ENCODE measurements at places on chromosomes 3 and 15. TPM values are rescaled to one million over a fixed set of nuclear protein-coding genes. Genes with fewer than 3 reads are reported as not detected.

DNA sequence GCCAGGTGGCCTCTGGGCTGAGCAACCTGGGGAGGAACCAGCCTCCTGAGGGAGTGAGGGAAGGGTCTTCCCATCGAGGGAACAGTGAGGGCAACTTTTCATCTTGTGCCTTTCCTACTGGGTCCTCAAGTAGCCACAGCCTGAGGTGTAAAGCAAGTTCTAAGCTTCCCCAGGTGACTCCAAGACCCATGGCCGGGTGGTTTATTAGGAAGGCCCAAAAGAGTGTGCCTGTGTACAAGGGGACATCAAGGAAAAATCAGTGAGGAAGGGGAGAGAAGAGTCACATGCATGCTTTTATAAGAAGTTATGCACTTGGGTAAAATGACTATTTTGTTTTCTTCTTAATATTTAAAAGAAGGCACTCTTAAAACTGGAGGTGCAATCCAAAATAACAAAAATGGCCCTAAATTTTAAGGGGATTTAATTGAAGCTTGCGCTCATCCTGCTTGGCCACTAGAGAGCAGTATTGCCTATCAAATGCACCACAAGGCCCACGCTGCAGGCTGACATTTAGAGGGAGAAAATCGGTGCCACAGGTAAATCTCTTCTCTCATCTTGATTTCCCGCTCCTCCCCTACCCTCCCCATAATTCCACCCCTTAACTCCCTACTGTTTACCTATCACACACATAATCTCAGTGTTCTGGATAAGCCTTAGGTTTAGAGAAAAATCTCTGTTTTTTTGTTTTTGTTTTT, 6.7 kb downstream of the NANOGP8 start:
- peak; percentile 15 for DNase-seq

Gene GAP43
- total RNA-seq: not detected

DNA sequence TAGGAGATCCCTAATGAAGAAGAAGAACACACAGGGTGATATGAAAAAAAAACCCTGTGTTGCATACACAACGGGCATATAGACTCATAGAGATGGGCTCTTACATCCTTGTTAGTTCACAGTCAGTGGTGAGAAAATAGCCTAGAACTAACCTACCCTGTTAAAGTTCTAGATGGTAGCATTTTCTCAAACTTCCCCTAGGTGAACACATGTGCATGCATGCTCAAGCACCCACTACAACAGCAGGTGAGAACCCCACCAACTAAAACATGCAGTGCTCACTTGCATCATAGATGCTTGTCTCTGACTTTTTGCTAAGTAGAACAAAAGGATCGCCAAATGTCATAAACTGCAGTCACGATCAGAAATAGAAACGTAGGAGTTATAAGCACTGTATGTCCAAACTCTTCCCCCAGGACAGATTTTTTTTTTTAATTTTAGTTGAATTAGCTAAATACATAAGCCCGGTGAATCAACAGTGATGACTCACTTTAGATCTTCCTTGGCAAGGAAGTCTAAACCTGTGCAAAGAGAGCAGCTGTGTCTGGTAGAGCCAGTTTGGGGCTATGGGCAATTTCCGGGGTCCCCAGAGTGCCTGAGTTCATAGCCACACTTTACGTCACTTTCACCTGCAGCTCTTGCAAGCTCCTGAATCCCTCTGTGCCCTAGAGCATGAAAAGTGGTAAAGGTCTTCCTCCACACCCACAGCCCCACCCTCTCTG, 96.2 kb upstream of the SEMA6D start:
- DNase-seq: no peak

- no peak for DNase-seq
Observed at GRCh38 chr15:50206020-50206419, 24.0 kb downstream of the SLC27A2 start.

DNA sequence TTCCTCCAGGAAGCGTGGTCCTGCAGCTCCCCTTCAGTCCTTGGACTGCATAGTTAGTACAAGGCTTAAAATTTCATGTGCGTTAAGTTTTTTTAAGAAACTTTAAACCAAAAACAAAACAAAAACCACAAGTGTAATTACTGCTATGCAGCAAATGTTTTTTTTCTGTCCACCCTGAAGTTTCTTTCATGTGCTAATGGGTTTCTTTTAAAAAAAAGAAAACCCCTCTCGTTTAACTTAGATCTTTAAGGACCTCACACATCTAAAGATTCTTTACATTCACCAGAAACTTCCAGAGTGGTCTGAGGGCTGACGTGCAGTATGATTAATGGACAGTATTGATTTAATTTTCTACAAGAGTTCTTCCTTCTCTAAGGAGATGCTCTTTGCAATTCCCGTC, 72.0 kb upstream of the PYGO1 start:
- DNase-seq: no peak

GRCh38 chr15:31934821-31935220, 95.5 kb upstream of the CHRNA7 start:
- no peak for DNase-seq

DNA sequence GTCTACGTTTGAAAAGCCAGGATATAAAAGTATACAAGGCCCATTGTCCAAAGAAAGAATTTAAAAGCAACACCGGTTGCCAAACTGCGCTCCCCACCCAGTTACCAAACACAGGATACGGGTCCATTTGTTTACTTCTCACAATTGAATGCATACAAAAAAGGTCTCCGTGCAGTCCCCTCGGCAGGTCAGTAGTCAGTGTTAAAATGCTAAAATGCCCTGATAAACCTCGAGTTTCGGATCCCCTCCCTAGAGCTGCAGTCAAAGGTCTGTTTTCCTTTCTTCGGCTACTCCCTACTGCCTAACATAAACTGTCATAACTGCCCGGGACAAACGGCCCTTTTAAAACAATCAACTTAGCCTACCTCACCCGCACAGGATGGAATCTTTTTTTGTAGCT, 534.6 kb downstream of the FOXP1 start:
- DNase-seq: no peak

Gene LRTM1
- not detected for total RNA-seq

DNA sequence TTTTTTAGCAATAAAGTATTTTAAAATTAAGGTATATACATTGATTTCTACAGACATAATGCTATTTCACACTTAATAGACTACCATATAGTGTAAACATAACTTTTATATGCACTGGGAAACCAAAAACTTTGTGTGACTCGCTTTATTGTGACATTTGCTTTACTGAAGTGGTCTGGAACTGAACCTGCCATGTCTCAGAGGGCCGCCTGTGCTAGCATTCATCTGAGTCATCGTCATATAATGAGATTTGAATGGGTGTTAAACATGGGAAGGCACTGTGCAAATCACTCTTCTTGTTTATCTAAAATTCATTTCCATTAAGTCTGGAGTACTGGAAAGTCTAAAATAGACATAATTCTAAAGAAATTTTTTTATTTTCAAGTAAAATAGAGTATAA, 12.9 kb downstream of the EIF2AK4 start:
- DNase-seq: no peak

Gene AADACL2
- not detected for total RNA-seq

Gene THSD4
- not detected for total RNA-seq

Gene PIERCE2
- total RNA-seq: 0.44 TPM

DNA sequence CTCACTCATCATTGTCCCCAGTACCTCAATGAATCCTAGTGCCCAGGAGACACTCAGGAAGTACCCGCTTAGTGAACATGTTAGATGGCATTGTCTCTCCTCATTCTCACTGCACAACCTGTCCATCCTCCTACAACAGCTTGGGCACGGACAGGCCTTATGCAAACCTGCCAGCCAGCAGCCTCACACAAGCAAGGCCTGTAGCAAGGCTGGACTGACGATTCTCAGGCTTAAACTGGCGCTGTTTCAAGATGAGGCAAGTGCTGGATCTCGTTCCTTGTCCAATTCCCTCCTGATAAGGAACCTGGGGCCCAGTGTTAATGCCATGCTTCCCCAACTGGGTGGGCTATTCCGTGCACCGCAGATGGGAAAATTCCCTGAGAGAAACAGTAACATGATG, 59.0 kb downstream of the CDCP1 start:
- DNase-seq: no peak

DNA sequence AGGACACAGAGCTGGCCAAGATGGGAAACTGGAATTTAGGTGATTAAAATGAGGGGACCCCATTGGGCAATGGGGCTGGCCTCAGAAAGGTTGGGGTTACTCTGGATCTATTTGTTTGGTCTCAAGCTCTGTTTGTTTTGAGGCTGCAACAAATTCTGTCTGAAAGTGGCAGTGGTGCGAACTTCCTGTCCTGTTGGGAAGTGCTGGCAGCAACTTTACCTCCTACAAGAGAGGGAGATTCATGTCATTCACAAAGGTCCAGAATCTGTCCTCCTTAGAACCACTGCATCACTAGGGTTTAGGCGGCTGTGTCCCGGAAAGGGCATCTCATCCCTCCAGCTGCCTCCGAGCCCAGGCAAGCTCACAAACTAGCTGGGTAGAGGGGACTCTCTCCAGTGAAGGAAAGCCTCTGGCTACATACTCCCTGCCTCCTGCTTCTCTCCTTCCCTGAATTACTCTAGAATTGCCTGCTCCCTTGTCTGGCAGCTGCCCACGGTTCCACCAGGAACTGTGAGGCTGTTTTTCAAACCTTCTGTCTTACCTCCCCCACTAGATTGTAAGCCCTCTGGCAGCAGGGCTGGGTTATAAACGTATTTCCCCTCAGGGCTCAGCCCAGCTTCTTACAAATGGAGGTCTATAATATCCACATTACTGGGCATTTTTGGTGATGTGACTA, 23.6 kb downstream of the MEGF11 start:
- DNase-seq: no peak

DNA sequence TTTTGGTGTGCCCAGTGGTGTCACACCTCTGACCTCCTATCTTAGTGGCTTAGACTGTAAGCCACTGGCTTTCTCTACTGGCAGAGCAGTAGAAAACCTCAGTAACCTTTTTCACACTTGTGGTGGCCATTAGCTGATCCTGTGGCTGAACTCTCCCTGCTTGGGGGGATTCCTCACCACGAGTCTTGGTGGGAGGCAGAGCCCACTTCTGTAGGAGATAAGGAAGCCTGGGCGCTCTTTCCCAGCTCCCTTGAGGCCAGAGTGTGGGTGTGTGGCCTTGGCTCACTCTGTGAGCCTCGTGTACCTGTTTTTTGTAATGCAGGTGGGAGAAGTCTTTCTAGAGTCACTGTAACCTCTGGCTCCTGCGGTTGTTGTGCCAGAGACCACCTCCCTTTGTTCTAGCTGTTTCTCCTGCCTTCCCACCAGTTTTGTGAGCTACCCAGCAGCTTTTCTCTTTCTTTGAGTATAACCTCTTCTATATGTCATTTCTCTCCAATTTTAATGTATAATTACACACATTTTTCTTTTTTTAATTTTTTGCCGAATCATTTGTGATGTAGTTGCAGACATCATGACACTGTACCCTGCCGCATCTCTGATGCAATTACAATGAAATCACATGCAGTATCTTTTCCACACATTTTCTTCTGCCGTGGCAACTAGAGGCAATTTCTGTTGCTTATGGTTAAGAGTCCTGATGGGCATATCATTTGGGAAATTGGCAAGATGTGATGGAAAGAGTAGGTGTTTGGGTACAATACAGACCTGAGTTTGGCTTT, 13.8 kb downstream of the XCR1 start:
- DNase-seq: no peak

GRCh38 chr3:150385296-150386242, 22.5 kb upstream of the TSC22D2 start:
- no peak for DNase-seq

GRCh38 chr3:10766049-10766705, 49.9 kb upstream of the SLC6A11 start:
- no peak for DNase-seq

Gene ZDHHC23
- 4.3 TPM for total RNA-seq

- DNase-seq: no peak
Observed at GRCh38 chr3:197023998-197024651, 5.5 kb downstream of the MELTF start.

DNA sequence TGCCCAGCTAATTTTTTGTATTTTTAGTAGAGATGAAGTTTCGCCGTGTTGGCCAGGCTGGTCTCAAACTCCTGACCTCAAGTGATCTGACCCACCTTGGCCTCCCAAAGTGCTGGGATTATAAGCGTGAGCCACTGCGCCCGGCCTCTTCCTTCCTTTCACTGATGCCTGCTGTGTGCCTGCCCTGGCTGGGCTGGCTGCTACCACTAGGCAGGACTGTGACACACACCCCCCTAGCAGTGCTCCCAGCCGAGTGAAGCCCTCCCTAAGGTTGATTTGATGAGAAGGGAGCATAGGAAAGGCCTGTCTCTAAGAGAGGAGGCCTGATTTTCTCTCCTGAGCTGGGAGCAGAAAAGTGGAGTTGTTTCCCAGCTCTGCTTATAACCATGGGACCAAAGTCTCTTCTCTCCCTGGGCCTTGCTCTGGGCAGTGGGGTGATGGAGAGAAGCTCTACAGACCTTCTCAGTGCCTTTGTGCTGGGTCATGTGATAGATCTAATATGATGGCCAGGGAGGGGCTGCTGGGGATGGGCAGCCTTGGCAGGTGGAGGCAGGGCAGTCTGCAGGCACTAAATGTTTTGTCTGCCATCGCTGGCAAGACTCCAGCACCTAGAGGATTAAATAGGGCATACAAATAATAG, 20.1 kb upstream of the SFMBT1 start:
- DNase-seq: no peak

GRCh38 chr15:31465083-31465955, 138.7 kb downstream of the KLF13 start:
- DNase-seq: no peak

DNA sequence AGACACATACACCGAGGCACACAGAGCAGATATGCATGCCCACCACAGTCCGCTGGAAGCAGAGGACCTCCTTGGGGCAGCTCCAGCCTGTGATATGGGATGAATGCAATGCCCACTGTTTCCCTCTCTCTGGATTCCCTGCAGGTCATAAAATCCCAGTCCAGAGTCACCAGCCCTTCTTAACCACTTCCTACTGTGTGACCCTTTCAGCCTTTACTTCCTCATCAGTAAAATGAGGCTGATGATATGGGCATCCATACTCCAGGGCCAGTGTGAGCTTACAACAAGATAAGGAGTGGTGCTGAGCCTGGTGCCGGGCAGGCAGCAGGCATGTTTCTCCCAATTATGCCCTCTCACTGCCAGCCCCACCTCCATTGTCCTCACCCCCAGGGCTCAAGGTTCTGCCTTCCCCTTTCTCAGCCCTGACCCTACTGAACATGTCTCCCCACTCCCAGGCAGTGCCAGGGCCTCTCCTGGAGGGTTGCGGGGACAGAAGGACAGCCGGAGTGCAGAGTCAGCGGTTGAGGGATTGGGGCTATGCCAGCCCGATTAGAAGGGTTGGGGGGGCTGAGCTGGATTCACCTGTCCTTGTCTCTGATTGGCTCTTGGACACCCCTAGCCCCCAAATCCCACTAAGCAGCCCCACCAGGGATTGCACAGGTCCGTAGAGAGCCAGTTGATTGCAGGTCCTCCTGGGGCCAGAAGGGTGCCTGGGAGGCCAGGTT, at the start of gene GNAT1:
Gene GNAT1, plus strand, starts transcription at position 675 of the 725 bp plus-strand sequence. CDS start 116 bp downstream, outside the sequence.
- no peak for DNase-seq
